ENCODE measurements at places on chromosomes 1 and 21.

GRCh38 chr1:200518524-200518923 lies 102.0 kb downstream of the KIF14 start:
- DNase-seq, result peak; percentile 45

DNA sequence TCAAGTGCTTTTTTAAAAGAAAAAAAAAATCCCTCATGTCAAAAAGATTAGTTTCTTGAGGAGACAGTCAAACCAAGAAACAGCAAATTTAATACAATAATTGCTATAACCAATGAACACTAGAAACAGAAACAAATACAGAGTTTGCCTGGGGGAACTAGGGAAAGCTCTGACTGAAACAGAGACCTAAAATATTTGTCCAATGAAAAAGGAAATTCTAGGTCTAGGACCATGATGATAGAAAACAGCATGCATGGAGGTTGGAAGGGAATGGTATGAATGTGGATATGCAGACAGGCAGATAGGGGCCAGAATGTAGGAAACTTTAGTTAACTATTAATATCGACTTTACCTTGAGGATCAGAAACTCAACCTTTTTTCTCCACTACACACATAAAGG lies 31.4 kb downstream of the RNF115 start:
- DNase-seq, result no peak

DNA sequence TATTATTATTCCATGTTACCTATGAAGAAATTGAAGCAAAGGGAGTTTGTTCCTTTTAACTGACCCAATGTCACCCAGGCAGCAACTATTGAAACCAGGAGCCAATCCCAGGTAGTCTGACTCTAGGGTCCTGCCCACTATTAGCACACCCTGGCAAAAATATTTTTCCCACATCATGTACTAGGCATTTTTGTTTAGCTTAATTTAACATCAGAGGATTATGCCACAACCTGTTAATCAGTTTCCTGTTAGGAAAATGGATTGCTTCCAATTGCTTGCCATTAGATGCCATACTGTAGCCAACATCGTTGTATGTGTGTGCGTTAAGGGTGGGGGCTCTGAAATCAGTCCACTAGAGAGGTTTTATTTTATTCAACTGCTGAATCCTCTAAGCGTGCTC lies 281.1 kb downstream of the DNM3 start:
- no peak for DNase-seq

DNA sequence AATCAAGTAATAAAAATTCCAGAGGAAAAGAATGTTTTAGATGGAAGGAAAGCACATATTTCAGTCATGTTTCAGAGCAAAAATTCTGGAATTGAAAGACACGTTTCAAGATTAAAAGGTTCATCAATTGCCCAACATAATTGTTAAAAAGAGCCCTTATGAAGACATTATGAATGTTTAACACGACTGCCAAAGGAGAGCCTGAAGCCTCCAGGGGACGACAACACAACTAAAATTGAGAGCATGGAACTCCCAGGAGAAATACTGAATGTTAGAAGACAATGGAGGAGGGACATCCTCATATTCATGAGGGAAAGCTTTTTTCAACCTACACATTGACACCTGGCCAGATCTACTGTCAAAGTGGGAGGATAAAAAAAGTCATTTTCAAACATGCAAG lies 16.0 kb downstream of the OR2T11 start:
- no peak for DNase-seq

DNA sequence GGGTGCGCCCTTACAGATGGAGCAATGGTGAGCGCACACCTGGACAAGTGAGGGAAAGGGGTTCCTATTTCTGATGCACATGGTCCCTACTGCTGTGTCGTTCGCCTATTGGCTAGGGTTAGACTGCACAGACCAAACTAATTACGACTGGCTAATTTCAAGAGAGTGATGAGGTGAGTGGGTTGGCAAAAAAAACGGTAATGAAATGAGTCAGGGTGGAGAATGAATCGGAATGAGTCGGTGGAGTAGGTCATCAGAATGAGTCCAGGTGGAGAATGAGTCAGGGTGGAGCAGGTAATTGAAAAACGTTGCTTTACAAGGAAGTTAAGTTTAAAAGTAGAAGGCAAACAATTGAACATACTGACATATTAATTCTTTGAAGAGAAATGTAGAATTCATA lies 79.8 kb downstream of the WDR4 start:
- DNase-seq, result no peak

GRCh38 chr1:111471012-111471411 lies 2.8 kb upstream of the C1orf162 start:
- DNase-seq, result no peak

- DNase-seq, result no peak
Observed at GRCh38 chr1:179785031-179785431, 41.9 kb downstream of the FAM163A start.

- no peak for DNase-seq
Observed at GRCh38 chr1:92117526-92117925, 37.4 kb downstream of the BTBD8 start.

DNA sequence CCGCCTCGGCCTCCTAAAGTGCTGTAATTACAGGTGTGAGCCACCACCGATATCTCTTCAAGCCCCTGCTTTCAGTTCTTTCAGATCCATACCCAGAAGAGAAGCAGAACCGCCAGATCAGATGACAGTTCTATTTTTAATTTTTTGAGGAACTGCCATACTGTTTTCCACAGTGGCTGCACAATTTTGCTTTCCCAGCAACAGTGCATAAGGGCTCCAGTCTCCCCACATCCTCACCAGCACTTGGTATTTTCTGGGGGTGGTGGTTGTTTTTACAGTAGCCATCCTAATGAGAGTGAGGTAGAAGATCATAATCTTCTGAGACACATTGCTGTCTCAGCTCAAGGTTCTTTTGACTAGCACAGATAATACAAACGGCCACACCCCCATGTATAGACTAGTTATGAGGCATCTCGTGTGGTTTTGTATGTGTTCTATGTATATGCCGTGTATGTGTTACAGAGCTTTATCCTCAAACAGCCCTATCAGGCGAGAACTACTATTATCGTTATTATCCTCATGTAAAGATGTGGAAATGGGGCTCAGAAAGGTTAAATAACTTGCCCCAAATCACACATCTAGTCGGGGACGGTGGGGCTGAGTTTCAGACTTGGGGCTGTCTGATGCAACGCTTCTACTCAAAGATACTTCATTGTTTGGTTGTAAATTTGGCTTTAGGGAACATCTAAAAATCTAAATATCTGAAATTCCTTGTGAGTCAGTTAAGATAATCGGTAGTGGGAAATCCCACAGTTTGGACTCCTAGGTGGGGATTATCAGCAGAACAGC lies 12.0 kb downstream of the FHAD1 start:
- no peak for DNase-seq

DNA sequence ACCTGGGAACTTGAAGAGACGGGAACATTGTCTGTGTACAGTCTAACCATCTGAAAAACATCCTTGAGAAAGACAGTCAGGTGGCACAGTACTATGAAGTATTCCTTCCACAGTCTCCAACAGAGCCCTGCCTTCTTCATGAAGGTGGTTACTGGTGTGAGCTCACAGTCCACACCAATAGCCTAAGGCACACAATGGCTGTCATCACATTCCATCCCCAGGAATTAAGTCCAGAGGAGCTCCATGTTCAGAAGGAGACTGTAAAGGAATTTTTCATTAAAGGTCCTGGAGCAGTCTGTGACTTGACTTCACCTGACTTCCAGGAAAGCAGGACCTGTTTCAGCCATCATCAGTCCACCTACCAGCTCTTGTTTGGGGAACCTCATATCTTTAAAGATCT lies 180.2 kb downstream of the C1orf21 start:
- no peak for DNase-seq

GRCh38 chr1:11080931-11081330 lies 18.7 kb downstream of the EXOSC10 start:
- DNase-seq, result no peak

GRCh38 chr1:208183977-208184911 lies 59.9 kb downstream of the PLXNA2 start:
- DNase-seq, result peak; percentile 86

DNA sequence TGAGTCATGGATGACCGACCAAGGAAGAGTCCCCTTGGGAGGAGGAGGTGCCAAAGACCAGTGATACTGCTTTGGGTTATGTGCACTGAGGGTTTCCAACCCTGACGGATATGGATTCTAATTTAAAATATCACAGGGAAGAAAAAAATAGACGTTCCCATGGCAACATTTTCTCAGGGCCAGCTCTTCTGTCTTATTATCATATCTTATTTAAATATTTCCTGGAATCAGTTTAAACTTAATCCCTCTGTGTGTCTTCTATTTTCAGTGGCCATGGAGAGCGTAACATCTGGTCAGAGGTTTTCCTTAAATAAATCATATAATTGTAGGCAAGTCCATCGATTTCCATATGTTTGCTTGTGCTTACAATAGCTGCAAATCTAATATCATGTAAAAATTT lies 205.4 kb upstream of the FMN2 start:
- no peak for DNase-seq

DNA sequence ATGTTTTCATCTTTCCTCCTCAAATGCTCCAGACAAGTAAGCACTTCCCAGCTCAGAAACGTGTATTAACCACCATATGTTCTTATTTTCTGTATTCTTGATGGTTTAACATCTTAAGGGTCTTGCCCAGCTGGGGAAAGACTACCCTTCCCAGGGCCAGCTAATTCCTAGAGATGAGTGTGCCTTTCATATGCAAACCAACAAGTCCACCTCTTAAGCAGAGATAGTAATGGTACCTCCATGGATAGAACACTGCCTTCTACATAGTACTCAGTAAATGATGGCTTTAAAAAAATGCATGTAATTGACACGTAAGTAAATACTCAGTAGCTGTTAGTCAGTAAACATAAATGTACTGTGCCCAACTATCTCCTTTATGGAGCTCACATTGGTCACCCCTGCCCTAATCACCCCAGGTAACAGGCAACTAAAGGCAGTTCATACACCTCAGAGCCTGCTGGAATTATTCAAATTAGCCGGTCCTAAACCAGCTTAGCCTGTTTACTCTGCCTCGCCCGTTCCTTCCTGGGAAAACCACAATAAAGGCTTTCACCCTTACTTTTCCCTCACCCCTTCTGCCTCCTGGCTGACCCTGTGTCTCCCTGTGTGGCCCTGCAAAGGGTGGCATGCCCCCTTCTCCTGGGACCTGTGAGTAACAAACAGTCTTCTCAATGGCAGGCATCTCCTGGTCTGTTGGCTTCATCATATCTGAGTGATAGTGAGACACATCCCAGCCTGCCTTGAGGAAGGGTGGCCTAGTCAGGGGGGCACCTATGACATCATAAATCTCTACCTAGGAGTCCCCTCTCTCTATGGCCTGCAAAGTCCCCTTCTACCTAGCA lies 40.1 kb upstream of the KLHDC7A start:
- no peak for DNase-seq

GRCh38 chr1:96492236-96492635 lies 229.3 kb upstream of the PTBP2 start:
- DNase-seq, result no peak

GRCh38 chr1:194469282-194469681 lies 1282.9 kb upstream of the B3GALT2 start:
- no peak for DNase-seq

- DNase-seq, result no peak
Observed at GRCh38 chr1:83632906-83633305, 366.0 kb downstream of the TTLL7 start.

DNA sequence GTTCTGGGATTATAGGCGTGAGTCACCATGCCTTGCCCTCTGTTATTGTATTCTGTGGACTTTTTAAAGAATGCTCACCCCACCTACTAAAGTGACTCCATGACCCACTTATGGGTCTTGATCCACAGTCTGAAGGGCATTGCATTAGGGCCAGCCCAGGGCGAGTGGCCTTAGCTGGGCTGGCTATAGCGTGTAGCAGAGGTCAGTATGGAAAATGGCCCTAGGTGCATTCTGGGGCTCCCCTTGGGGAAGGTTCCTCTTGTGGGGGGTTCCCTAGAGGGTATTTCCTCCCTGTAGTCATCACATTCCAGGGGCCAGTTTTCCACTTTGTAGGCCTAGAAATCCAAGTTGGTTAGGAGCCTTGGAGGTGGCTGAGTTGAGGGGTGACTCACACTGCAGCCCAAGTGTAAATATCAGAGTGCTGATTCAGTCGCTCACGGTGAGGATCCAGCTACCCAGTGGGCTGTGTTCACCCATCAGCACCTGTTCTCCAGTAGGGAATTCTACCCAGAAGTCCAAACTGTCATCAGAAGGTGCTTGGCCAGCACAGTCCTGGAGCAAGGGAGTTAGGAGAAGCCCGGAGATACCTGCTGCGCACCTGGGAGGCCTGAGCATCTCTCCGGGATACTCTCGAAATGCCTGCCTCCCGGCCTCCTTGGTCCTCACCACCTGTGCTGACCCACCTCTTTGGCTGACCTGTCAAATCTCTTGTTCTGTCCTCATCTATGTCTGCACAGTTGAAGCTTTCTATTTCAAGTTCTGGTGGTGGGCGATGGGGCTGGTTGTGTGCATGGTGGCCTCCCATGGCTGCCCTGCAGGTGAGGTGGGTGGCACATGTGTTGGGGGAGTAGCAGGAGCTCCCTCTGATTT lies 52.2 kb downstream of the NENF start:
- peak; percentile 78 for DNase-seq

GRCh38 chr1:231653632-231654031 lies 27.0 kb downstream of the DISC1 start:
- no peak for DNase-seq

DNA sequence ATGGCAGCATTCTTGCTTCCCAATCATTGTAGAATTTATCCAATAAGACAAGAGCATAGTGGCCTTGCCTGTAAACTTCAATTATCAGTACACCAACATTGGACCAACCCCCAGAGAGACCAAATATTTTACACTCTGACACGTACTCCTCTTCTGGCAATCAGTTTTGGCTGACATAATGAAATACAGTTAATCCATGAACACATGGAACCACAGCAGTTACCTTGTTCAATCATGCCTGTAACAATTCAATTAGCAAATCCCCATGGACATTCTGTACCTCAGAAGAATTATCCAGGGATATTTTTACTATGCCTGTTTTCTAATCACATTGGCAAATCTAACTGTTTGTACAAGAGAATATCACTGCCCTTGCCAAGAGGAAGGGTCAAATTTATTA lies 2162.0 kb downstream of the MRPL39 start:
- no peak for DNase-seq

DNA sequence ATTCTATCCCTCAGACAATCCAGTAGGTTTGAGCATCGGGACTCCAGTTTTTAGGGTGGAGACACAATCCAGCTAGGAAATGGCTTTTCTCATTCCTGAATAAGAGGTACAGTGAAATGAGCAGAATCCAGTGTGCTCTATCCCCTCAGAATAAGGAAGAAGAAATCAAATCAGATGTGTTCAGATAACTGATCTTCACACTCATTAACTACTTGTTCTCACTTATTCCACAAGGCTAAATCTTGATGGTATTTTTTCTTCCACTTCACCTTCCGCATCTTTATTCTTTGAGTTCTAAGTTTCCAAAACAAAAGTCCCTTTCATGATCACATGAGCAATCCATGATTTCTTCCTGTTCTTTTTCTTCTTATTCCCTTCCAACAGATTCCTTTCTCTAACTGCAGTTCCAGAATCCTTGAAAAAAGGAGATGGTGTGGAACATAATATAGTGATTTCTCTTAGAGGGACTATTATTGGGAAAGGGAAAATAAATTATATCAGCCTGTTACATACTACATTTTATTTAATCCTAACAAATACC lies 1.7 kb downstream of the SYT11 start:
- DNase-seq, result no peak

- DNase-seq, result peak; percentile 67
Observed at GRCh38 chr1:20725189-20726117, 7.0 kb downstream of the SH2D5 start.

GRCh38 chr1:50724626-50725286 lies 235.3 kb downstream of the FAF1 start:
- no peak for DNase-seq

All from fibroblast of skin of abdomen (primary cell).